ENCODE measurements at places on chromosomes 7 and 10. TPM values are rescaled to one million over a fixed set of nuclear protein-coding genes. Genes with fewer than 3 reads are reported as not detected.

DMBT1 gene
- not detected for total RNA-seq

SGCE gene
- total RNA-seq = not detected

GJC3 gene
- total RNA-seq = not detected

PDK4 gene
- total RNA-seq = not detected

OGDHL gene
- total RNA-seq = not detected

ANXA8L1 gene
- total RNA-seq = not detected

DNA sequence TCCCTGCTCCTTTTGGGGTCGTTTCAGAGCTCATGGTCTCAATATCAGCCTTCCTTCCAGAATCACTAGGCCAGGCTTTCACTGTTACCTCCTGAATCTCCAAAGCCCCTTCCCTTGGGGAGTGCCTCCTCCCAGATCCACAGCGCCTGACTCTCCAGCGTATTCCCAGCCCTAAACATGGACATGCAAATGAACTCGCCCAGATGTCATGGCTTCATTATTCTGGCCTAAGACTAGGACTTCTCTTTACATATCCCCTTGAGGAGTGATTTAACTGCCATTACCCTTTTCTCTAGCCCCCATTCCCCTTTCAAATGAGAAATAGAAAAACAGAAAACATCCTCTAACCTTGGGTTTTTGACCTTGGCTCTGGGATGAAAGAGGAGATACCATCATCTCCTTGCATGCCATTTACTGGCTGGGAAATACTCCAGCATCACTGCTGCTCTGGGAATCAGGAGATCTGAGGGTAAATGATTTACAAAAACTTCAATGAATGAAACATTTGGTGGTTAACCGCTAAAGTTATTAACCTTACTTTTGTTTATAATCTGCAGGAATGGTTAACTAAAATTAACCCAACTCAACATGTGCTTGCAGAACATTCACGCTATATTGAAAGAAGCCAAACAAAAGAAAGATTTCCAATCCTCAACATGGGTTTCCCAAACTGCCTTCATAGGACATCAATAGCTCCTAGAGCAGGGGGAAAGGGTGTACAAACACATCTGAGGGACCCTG lies 37.0 kb downstream of the FAM171A1 start:
- DNase-seq = no peak
- H3K4me1 ChIP-seq = no peaks in the 10 kb centered on the region
- H3K27me3 ChIP-seq = peaks cover 2% of the 10 kb centered on the region
- no peak overlapping the region for H3K4me3 ChIP-seq
- H3K36me3 ChIP-seq = no peaks in the 10 kb centered on the region
- no peak overlapping the region for H3K27ac ChIP-seq

GRCh38 chr7:156220078-156220605 lies 407.9 kb upstream of the SHH start:
- H3K27me3 ChIP-seq = no peaks in the 10 kb centered on the region
- no peak overlapping the region for H3K4me3 ChIP-seq
- no peak overlapping the region for H3K27ac ChIP-seq
- DNase-seq = no peak

DNA sequence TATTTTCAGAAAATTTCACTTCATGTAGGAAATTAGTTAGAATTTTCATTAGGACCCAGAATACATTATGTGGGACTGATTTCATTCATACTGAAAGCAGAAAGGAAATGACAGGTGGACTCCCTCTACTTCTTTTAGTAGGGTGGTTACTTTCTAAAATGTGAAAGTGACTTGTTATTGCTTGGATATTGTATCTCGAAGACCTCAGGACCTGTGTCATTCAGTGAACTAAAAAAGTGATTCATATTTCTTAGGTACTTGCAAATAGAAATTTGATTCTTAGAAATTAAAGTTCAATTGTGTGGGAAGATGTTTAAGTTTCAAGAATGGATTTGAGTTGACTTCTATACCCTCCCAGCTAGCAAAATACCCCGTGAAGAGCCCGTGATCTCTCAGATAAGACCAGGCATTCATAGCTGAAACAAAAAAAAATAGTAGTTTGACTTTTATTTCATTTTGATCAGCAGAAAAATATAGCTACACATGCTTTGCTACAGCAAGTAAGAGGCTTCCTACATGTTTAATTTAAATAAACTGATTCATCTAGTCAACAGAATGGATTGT lies 1037.1 kb downstream of the GATA3 start:
- H3K4me3 ChIP-seq = peak overlapping the region; percentile 50
- H3K4me1 ChIP-seq = peaks cover 20% of the 10 kb centered on the region
- DNase-seq = no peak
- peak overlapping the region; percentile 79 for H3K27ac ChIP-seq
- no peaks in the 10 kb centered on the region for H3K27me3 ChIP-seq

DNA sequence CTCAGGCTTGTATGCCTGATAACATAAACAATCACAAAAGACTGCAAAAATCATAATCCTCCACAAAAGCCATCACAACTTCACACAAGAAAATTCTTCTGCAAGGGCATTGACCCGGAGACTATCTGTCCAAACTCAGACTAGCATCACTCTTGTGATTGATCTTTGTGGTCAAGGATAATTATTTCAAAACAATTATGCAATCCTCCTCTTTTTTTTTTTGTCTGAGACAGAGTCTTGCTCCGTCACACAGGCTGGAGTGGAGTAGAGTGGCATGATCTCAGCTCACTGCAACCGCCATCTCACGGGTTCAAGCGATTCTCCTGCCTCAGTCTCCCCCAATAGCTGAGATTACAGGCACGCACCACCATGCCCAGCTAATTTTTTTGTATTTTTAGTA lies 22.2 kb downstream of the CDNF start:
- no peak for DNase-seq
- H3K4me1 ChIP-seq = peaks cover 15% of the 10 kb centered on the region

- no peaks in the 10 kb centered on the region for H3K4me1 ChIP-seq
- no peaks in the 10 kb centered on the region for H3K27me3 ChIP-seq
- no peaks in the 10 kb centered on the region for H3K36me3 ChIP-seq
- no peak for DNase-seq
These were observed 13.8 kb upstream of the HOXA2 start for GRCh38 chr7:27116031-27116961.

Data from activated CD8-positive, alpha-beta T cell treated with anti-CD3 and anti-CD28 coated beads, Interleukin-2, amount 10 ng/mL, durations not matched to agents 7 days and 5 days (primary cell).